Stimulated activated CD8-positive, alpha-beta memory T cell treated with anti-CD3 and anti-CD28 coated beads, Interleukin-4, amount 100 ng/mL, for 1 hour (primary cell): ENCODE measurements at places on chromosomes 16 and 17.

GRCh38 chr16:86663685-86664521, 85.6 kb downstream of the FOXL1 start:
- DNase-seq: no peak

GRCh38 chr17:55348749-55349354, 72.8 kb downstream of the MMD start:
- peak; percentile 9 for DNase-seq

- peak; percentile 79 for DNase-seq
Observed at GRCh38 chr16:10385725-10386516, at the start of gene ATF7IP2. ATF7IP2 (plus strand) TSS chr16:10386061; CDS start chr16:10430621, 44,560 bp downstream.

DNA sequence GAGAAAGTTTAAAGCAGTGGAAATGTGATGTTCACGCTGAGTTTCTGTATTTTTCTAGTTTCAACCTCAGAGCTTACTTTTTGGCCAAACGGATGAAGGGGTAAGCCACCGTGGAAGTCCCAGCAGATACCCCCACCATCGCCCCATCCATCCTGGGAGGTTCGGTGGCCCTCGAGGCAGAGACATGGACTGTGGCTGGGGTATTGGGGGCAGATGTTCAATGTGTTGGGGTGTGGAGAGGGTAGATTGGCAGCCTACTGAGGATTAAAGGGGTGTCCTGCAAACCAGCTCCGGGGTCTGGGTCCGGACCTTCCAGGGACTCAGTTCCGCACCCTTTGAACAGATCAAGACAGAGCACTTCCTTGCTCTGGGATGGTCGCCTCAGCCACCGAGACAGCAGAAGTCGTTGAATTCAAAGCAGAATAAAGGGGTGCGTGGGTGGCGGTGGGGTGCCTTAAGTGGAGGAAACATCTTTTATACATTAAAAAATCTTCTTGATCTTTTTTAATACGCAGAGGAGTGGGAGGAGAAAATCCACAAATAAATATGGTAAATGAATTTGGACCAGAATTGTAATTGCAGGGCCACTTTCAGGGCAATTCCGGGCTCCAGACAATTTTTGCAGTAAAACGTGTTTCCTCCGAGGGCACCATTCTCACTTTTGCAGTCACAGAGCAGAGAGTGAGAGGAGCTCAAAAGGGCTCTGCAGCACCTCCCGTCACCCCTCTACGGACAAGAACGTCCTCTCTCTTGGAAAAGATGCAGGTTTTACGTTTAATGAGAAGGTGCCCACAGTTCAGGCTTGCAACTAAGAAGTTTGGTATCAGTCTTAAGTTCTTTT, 8.2 kb upstream of the CBX8 start:
- no peak for DNase-seq

- DNase-seq: no peak
Observed at GRCh38 chr17:49913226-49914095, 55.5 kb upstream of the DLX4 start.

DNA sequence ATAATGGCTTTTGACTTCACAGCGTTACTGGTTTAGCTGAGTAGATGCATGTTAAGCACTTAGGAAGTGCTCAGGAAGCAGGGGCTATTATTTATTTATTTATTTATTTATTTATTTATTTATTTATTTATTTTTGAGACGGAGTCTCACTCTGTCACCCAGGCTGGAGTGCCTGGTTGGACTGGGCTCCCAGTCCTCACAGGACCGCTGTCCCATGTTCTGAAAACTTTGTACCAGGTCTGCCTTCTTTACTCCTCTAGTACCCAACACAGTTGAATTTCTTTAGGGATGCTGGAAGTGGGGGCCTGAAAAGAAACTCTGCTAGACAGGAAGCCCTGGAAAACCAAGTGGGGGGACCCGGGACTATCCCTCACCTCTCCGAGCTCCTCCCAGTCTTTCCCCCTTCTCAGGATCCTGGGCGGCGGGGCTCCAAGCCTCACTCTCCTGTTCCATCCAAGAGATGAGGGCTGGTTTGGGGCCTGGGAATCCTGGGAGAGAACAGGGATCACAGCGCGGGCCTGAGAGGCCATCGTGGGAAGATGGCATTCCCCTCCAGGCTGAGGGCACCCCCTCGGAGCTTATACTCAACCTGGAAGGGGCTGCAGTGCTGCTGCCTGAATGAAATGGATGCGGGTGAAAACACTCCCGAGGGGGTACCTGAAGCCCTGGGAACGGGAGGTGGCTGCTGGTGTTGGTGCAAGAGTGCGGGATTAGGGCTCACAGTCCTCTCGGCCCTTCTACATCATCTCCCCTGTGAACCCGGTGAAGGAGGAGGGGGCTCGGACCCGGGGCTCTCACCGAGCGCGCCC, 674 bp downstream of the ZNF688 start:
- no peak for DNase-seq

- no peak for DNase-seq
Observed at GRCh38 chr17:40864661-40865390, 2.2 kb downstream of the KRT12 start.

DNA sequence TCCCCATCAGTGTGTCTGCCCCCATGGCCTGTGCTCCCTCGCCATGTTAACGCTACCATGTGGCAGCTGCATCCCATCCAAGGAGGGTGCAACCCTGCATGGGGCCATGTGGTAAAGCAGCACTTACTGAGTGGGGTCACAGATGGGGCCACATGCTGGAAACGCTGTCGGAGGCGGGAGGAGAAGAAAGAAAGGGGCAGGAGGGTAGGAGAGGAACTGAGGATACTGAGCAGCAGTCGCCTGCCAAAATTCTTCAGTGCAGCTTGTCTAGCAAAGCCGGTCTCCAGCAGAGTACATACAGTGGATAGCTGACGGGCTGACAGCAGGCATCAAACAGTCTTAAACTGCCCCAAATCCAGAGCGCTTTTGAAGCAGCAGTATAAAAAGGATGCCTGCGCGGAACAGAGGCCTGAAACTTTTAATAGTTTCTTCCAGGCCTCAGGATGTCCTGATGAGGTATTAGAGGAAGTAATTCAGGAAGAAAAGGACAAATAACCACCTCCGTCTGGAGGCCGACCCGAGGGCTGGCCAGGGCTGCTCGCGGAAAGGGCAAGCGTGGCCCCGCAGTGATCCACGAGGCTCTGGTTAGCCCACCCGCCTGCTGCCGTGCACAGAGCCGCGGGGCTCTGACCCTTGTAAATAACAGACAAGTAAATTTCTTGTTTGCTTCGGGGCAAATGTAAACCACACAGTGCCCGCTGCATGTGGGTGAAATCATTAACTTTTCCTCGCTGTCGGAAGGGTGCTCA, 149.0 kb downstream of the CCDC182 start:
- DNase-seq: no peak

DNA sequence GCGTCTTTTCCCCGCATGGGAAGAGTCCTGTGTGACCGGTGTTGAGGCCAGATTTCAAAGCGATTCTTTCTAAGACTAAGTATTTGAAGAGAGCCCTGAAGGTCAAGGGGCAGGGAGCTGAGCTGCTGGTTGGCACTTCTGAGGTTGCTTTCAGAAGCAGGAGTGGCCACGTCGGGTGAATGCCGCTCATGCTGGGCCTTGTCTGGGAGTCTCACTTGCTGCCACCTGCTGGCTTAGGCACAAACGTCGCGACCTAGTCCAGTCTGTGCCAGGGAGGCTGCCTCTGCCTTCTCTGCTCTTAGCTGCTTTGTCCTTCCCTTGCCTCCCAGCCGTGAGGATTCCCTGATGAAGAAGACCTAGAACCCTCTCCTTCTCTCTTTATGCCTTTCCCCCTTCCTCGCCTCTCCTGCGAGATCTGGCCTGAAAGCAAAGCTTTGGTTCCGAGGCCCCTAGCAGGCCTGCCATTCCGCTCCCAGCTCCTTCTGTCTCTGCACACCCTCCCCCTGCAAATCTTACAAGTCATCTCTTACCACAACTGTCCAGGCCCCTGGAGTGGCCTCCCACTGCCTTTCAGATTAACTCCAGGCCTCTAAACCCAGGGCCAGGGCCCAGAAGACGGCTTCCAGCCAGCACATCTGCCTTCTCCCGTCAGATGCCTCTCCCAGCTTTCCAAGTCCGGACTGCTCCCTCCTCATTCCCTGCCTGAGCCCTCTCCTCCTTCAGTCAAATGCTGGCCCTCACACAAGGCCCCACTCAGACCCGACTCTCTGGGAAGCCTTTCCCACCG, 11.4 kb downstream of the CTNS start:
- no peak for DNase-seq

- no peak for DNase-seq
Observed at GRCh38 chr17:50923611-50924010, 57.5 kb upstream of the TOB1 start.

- no peak for DNase-seq
Observed at GRCh38 chr17:18141210-18141803, 32.8 kb downstream of the MYO15A start.

DNA sequence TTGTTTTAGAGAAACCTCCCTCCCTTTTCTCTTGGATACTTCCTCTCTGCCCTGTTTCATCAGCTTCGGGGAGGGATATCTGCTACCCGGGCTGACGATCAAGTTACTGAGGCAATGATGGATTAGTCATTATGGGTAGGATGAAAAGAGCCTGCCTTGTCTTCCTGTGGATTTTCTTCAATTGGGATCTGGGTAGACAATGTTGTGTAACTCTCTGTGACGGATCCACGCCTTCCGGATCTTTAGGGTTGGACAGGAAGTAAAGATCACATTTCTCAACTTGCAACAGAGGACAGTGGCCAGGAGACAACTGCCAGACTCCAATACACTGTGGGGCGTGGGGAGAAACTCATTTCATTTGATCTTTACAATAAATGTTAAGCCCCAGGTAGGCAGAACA, 11.3 kb upstream of the CHST6 start:
- no peak for DNase-seq

DNA sequence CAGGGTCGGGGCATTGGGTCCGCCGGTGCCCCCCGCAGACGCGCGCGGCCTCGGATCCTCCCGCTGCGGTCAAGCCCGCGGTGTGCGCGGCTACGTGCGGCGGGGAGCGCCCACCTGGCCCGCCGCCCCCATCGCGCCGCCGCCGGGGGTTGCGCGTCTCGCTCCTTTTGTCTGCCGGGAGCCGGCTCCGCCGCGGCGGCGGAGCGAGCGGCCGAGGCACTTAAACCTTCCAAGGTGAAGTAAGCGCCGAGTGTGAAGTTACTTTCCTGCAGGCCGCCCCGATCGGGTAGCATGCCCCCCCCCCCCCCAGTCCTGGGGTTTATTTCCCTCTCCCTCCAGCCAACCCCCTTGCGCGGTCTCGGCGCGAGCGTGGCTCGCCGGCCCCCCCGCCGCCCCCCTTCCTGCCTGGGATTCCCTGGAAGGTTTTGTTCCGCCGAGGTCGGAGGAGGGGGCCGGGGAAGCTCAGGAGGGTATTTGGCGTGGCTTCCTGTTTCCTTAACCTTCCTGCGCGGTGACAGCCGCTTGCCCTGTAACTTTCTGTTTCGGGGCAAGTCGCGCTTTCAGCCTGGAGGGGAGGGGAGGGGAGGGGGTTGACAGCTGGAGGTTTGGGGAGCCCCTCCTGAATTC, 56.6 kb upstream of the GSE1 start:
- DNase-seq: peak; percentile 17

DNA sequence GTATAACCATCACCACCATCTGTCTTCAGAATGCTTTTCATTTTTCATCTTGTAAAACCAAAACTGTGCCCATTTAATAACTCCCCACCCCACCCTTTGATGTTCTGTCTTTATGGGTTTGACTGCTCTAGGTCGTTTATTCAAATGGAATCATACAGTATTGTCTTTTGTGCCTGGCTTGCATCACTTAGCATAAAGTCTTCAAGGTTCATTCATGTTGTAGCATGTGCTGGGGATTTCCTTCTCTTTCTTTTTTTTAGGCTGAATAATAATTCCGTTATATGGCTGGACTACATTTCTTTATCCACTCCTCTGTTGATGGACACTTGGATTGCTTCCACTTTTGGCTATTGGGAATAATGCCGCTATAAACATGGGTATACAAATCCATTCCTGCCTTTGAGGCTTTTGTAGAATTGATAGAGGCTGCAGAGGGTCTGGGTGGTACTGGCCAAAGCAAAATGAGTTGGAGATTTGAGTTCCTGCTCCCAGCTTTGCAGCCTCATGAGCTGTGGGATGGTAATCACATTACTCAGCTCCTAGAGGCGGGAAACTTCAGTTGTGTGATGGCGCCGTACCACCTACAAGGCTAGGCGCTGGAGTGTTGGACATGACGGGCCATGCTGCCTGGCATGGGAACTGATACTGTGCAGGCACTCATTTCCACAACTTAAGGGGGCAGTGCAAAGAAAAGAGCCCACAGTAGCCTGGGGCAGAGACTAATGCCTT, 64.8 kb downstream of the CLEC16A start:
- no peak for DNase-seq

GRCh38 chr16:3612510-3613466, 1.4 kb upstream of the SLX4 start:
- no peak for DNase-seq

GRCh38 chr16:57735755-57736418, at the start of gene KATNB1:
KATNB1 (plus strand) TSS chr16:57735770; CDS start chr16:57737244, 1,474 bp downstream.
- DNase-seq: no peak

DNA sequence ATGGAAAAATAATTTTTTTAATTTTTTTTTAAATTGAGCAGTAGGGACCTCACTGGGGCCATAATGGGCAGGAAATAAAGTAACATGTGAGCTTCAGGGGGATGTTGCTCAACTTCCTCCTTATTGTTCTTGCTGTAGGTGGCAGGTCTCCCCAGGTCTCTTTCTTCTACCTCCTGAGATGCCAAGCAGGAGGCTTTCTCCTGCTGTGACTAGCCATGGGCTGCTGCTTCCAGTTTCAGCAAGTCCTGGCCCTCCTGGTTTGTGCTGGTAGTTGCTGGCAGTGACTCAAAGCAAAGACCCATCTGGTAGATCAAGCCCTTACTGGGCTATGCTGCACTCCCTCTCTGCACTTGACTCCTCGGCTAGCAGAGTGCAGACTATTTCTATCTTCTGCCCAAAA, 2.3 kb downstream of the DPEP2NB start:
- DNase-seq: no peak

DNA sequence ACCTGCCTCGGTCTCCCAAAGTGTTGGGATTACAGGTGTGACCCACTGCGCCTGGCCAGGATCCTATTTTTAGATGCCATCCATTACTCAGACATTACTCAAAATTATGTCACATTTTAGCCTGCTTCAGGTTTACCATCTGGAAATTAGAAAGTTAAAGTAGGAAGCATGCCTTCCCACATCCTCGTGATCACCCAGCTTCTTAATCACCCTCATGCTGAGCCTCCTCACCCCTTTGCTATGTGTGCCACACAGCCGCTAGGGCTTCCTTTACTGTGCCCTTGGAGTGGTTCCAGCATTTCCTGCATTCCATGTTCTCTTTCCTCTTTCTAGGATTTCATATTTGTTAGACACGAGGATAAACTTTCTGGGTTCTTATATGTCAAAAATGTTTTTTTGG, 9.3 kb downstream of the ADORA2B start:
- DNase-seq: no peak

DNA sequence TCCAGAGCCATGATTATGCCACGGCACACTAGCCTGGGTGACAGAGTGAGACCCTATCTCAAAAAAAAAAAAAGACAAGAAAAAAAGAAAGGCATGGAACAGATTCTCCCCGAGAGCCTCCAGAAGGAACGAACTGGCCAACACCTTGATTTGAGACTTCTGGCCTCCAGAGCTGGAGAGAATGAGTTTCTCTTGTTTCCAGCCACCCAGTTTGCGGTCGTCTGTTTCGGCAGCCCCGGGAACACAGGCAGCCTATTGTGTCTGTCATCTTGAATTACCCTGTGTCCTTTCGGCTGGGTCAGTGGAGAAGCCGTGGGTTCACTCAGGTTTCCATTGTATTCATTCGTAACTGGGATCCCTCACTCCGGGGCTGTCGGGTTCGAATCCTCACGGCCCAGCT, 83.9 kb downstream of the RPA1 start:
- DNase-seq: no peak

- DNase-seq: no peak
Observed at GRCh38 chr17:34374457-34374856, 11.4 kb upstream of the CCL1 start.
